ENCODE measurements at places on chromosomes 1 and 21. TPM values are rescaled to one million over a fixed set of nuclear protein-coding genes. Genes with fewer than 3 reads are reported as not detected.
A peak's percentile ranks its signal among the peaks of the same experiment; 100 is the strongest.

The S100A7 gene
- not detected for total RNA-seq

DNA sequence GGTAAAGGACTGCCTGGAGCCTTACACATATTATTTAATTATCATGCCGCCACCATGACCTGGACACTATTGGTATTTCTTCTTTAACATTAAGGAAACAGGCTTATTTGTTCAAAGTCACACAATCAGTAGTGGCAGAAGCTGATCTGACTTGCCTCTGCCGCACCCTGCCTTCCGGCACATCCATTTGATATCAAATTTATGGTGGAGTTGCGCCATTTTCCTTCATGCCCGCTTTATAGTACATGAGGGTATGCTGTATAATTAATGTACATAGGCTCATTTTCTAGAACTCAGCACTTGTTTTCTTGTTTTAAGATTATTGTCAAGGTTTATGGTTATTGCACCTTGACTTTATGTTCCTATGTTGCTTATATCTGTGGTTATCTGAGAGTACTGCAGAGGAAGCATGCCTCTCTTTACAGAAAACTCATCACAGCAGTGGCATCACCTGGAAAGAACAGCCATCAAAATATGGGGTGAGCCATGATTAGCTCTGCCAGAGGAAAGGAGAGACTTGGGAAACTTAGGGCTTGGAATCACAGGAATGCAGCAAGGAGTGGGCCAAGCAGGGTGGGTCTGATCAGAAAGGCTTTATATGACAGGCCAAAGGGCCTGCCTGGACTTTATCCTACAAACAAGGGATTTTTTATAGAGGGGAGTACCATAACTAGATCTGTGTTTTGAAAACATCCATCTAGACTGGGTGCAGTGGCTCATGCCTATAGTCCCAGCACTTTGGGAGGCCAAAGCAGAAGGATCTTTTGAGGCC, 72.2 kb upstream of the GJB5 start:
- no peak for DNase-seq

The S100A5 gene
- not detected for total RNA-seq

GRCh38 chr1:9843576-9843945, 19.8 kb upstream of the CLSTN1 start:
- peak; percentile 85 for DNase-seq

GRCh38 chr1:200409203-200409760, 554 bp downstream of the ZNF281 start:
- no peak for DNase-seq

DNA sequence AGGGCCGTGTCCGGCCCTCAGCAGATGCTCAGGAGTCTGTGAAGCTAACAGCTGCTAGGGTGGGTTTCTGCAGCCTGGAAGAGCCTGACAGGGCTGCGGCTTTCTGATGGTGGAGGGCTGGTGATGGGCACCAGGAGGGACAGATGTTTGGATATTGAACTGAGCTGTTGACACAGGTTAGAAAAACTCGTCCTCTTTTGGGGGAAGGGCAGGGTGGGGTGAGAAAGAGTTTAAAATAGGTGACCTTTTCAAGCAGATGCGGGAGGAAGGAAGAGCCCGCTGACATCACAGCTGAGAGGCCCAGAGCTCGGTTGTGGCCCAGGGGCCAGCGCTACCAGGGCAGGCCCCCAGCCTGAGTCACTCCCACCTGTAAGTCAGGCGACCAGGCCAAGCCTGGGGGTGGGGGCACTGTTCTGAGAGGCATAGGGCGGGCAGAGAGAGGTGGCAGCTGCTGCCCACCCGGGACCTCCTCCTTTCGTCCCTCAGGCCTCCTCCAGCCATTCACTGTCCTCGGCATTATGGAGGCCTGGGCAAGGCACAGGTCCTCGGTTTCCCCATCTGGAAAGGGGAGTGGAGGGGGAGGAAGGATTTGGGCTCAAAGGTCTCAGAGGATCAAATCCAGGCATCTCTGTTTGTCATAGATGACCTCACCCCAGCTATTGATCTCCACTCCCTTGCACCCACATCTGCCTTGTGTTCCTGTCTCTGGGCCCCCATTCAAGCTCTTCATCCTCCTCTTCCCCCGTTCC, 32.3 kb upstream of the ID3 start:
- DNase-seq: no peak

The ARHGAP30 gene
- total RNA-seq: 0.58 TPM
